Activated T-cell treated with anti-CD3 and anti-CD28 coated beads for 48 hours (primary cell): ENCODE measurements at places on chromosomes 2 and 18.

DNA sequence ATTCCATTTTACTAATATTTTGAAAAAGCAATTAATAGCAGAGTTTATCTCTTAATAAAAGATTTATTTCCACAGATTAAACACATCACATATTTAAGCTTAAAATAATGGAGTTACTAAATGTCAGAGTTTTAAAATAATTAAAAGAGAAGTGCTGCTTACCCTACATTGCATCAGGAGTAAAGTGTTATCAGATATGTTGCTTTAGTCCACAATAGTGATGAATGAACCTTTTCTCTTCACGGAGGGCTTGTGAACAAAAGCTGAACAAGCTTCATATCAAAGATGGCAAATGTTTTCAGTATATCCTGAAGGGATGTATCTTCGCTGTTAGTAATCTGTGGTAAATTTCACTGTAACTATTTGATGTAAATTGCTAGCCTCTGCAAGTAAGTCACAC lies 69.4 kb upstream of the TTC27 start:
- no peak for DNase-seq

- no peak for DNase-seq
Observed at GRCh38 chr18:7307030-7307429, 76.1 kb downstream of the LRRC30 start.

- no peak for DNase-seq
Observed at GRCh38 chr2:163774862-163775261, 39.1 kb upstream of the FIGN start.

- DNase-seq: no peak
Observed at GRCh38 chr2:60546756-60547420, 6.6 kb downstream of the BCL11A start.

DNA sequence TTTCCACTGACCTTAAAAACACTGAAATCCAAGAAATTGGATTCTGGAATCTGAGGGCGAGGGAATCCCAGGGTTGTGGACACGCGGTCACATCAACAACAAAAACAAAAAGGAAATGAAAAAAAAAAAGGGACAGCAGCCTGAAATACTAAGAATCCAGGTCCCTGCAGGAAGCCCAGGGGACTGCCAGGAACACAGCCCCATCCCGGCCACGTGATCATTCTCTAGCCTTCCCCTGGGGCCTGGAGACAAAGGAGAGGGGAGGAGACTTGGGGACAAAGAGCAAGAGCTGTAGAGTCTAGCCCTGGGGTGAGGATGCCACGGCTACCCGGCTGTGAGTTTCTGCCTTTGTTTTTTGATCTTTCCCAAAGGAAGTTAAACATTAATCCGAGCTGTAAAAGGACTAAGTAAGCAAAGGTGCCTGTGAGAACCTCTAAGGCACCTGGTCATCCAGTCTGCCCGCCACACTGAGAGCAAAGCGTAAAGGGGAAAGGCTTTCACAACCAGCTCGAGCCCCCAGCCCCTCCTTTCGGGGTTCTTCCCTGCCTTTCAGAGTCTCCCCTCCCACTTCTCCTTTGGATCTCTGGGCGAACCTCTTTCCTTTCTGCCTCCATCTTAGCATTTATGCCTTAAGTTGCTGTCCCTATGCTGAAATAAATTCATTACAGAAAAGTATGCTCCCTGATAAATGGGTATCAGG lies 57.9 kb upstream of the MSH2 start:
- DNase-seq: no peak

GRCh38 chr2:112047537-112048235 lies 7.4 kb upstream of the TMEM87B start:
- DNase-seq: no peak

DNA sequence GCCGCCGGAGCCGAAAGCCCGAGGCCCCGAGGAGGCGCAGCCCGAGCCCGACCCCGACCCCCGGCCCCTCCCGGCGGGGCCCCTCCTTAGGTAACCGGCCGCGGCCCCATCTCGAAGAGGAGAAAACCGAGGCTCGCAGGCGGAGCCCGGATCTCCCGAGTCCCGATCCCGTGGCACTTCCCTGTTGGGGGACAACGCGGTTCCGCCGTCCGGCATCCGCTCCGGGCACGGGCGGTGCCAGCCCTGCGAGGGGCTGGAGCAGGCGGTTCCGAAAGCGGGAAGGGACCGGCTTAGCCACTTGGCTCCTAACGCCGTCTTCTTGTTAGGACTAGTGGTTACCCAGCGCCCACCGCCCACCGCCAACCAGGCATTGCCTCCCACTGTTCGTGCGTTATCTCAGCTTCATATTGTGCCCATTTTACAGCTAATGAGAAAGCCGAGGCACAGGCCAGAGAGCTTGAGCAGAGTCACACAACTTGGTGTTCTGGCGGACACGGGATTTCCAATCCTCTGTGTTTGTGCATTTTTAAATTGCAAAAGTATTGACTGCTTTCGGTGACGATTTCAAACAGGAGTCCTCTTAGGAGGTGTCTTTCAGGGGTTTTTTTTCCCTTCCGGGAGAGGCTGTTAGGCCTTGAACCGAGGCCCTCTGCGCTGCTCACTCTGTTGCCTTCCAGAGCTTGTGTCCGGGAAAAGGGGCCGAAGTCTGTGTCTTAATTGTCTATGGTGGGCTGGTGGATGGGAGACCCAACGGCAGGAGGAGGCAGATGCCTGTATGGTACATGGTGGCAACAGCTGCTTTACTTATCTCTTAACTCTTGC lies 562 bp downstream of the CENPA start:
- DNase-seq: no peak

- DNase-seq: no peak
Observed at GRCh38 chr2:187915810-187916209, 361.6 kb upstream of the TFPI start.

DNA sequence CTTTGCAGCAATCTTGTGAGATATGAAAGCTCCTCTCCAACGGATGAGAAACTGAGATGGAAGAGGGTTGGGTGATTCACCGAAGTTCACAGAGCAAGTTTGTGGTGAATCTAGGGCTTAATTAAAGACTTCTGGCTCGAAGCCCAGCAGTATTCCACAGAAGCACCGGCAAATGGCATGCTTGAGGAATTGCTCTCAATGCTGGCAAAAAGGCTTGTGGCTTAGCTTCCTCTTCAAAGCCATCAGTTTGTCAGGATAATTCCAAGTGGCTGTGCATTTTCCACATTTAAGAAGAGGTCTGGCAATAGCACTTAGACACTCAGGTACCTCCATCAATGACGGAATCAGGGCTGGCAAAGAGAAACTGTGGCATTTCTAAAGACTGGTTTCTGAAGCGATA lies 98.7 kb upstream of the SLC66A3 start:
- DNase-seq: no peak

DNA sequence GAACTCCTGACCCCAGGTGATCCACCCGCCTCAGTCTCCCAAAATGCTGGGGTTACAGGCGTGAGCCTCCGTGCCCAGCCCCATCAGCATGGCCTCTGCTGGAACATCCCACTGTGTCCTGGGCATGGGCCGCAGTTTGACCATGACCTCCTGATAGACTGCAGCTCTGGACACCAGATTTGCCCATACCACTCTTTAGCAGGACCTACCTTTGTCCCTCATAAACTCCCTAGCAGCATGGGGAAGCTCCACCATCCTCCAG lies 92.6 kb downstream of the MYCN start:
- no peak for DNase-seq

DNA sequence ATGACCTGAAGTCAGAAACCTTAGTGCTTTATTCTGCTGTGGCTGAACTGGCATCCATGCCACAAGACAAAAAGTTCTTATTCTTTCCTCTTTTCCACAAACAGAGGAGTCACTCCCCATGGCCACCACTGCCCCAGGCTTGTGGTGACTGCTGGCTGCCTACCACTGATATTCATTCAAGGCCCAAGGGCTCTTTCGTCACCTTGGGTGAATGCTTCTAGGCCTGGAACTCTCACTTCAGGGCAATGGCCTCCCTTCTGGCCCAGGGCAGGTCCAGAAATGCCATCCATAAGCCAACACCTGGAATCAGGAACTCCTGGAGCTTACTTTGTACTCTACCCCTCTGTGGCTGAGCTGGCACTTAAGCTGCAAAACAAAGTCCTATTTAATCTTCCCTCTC lies 109.8 kb downstream of the NAT8 start:
- no peak for DNase-seq

- no peak for DNase-seq
Observed at GRCh38 chr18:61334491-61334850, 1.2 kb downstream of the CDH20 start.

GRCh38 chr2:147659051-147659450 lies 185.8 kb upstream of the ACVR2A start:
- no peak for DNase-seq

DNA sequence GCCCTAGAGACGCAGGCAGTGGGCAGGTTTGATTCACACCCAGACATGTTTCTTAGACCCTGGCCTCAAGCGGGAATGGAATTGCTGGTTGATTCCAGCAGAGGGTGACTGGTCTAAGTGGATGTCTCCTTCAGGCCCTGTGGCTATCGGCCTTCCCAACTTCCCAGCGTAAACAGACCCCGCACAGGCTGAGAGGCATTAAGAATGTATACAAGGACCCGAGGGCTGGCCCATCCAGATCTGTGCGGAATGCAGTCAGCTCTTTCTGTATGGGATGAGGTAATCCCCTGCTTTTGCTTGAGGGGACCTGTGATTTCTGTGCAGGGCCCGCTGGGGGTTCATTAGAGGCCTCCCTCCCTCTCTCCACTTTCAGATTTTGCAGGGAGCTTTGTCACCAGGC lies 6.5 kb downstream of the ACKR3 start:
- no peak for DNase-seq

- DNase-seq: no peak
Observed at GRCh38 chr2:45860136-45861121, 209.0 kb downstream of the PRKCE start.

DNA sequence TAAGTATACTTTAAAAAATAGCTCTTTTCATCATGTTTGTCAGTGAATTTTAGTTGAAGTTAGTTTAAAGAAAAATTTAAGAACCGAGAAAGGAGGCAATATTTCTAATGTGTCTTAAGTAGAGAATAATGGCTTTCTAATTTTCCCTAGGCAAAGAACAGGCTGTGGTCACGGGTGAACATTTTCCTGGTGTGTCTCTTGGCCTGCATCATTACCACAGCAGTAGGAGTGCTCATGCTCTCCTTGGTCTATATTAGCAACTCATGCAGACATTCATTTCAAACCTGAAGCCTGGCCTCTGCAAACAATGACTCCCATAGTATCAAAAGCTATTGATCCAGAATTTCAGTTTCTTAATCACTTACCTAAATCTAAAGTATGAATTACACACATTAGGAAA lies 57.4 kb downstream of the C18orf54 start:
- no peak for DNase-seq

- no peak for DNase-seq
Observed at GRCh38 chr2:215609089-215610032, 173.5 kb upstream of the FN1 start.

GRCh38 chr2:20478961-20479360 lies 32.1 kb downstream of the RHOB start:
- DNase-seq: no peak

GRCh38 chr2:239509373-239510143 lies 108.7 kb upstream of the HDAC4 start:
- no peak for DNase-seq

DNA sequence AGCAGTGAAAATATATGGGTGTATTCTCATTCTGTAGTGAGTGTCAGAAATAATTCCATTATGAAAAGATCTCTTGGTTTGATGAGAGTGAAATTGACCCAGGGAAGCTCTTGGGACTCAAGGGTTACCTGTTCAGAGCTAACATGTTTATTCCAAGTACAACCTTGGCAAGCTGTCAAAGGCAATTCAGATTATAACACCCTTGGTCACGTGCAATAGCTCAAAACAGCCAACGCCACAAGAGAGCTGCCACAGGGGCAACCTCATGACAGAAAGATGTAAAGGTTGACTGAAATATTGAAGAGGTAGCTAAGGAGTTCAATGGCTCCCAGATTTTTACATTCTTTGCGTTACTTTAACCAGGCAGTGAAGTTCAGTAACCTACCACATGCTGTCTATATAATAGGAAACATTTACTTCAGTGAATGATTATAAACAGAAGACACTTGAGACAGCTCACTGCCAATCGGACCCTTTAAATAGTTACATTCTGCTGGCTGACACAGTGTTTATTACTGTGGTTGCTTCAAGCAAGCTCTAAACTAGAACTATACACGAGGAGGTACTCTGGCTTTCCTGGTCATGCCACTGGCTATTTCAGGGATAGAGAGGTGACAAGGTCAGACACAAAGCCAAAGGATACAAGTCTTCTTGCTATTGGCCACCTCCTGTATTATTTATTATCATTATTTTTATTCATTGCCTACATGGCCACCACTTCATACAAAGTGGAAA lies 187.3 kb downstream of the PID1 start:
- no peak for DNase-seq

GRCh38 chr2:22826703-22827102 lies 558.3 kb upstream of the KLHL29 start:
- DNase-seq: no peak

DNA sequence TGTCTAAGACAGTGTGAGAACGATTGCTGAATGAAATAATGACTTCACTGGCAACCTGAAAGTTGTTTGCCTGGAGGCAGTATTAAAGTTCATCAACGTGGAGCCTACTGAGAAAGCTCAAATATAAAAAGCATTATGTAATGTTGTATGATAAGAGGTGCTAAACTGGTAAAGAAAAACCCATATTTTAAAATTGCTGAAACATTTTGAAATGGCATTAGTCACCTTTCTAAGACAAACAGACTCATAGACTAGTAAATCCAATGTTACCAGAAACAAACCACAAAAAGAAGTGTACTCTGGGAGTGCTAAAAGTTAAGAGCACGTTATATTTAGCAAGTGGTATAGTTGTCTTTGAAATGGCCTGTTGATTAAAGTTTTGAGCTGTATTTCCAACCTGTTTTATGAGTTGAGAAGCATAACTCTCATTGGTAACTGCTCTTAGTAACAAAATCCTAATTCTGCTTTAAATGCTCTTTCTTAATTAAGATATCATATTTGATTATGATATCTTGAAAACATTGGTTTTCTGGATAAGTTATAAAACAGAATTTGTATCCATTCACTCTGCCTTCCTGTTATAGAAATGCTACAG lies 62.7 kb downstream of the CYP1B1 start:
- no peak for DNase-seq

DNA sequence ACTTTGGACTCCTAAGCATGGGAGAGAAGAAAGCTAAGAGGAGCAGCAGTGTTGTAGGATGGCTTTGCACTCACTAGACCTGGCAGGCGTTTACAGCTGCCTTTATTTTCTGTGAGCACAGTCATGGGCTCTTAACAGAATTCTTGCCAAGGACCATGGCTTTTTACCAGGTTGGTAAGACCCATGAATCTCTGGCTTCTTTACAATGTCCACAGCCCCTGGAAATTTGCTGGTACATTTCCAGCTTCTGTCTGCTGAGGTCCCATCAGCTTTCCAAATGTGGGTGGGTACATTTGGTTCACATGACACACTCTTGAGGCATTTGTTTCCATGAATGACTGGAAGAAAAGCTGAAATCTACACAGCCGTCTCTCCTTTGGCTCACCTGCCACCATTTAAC lies 162.7 kb downstream of the PPP1R1C start:
- no peak for DNase-seq

- DNase-seq: no peak
Observed at GRCh38 chr2:120878970-120879369, 143.3 kb downstream of the GLI2 start.

GRCh38 chr18:53819174-53819573 lies 405.3 kb downstream of the MBD2 start:
- DNase-seq: no peak
